Natural killer cell (primary cell): ENCODE measurements at places on chromosomes 7 and 10. TPM values are rescaled to one million over a fixed set of nuclear protein-coding genes. Genes with fewer than 3 reads are reported as not detected.

GRCh38 chr10:132167041-132167674 lies 19.6 kb upstream of the DPYSL4 start:
- no peak for DNase-seq

- DNase-seq: no peak
These were observed 33.2 kb upstream of the PPP1R9A start for GRCh38 chr7:94874036-94874785.

GRCh38 chr7:84712374-84713121 lies 474.3 kb downstream of the SEMA3D start:
- no peak for DNase-seq

DNA sequence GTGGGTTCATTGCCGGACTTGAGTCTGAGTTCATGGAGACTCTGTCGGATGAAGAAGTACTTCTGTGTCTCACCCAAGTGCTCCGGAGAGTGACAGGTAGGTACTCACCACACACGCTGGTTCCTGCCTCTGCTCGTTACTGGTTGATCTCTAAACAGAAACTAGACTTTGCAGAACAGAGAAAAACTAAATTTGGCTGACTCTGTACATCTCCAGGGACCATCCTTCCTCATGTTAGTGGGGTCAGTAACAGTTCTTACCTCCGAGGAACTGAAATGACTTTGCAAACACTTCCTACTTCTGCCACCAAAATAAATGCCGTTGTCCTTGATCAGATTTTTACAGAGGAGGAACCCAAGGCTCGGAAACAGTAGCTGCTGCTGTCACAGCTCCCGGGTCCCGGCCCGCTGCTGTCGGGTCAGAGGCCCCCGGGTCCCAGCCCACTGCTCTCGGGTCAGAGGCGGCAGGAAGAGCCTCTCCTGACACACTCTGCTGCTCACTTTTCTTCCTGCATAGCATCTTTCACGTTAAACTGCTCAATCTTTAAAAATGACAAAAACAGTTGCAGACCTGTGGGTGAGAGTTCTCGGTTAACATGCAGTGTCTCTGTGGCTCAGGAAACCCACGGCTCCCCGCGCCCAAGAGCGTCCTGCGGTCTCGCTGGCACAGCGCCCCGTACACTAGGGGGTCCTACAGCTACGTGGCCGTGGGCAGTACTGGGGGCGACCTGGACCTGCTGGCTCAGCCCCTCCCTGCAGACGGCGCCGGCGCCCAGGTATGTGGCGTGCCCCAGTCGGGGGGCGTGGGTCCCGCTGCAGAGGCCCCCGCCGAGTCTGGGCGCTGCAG lies 4.8 kb upstream of the MTG1 start:
- DNase-seq: peak; percentile 42

DNA sequence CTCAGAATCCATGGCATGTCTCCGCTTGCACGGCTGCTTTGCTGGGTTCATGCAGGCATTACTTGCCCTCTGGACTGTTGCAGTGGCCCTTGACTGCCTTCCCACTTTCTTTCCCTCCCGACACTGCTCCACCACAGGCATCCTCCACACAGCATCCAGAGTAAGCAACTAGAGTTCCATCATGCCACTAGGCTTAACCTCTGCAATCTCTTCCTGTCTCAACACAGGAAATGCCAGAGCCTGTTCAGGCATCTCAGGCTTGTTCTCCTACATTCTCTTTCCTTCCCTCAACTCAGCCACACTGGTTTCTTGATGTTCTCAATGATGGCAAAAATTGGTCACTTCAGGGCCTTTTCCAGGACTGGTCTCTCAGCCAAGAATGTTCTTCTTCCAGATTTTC lies 284.5 kb upstream of the KLF6 start:
- DNase-seq: no peak

GRCh38 chr7:144397086-144397485 lies 6.4 kb downstream of the NOBOX start:
- no peak for DNase-seq

GRCh38 chr10:53754596-53755250 lies 982.1 kb upstream of the MBL2 start:
- no peak for DNase-seq

- no peak for DNase-seq
These were observed 112.6 kb downstream of the AUTS2 start for GRCh38 chr7:69710768-69711438.

DNA sequence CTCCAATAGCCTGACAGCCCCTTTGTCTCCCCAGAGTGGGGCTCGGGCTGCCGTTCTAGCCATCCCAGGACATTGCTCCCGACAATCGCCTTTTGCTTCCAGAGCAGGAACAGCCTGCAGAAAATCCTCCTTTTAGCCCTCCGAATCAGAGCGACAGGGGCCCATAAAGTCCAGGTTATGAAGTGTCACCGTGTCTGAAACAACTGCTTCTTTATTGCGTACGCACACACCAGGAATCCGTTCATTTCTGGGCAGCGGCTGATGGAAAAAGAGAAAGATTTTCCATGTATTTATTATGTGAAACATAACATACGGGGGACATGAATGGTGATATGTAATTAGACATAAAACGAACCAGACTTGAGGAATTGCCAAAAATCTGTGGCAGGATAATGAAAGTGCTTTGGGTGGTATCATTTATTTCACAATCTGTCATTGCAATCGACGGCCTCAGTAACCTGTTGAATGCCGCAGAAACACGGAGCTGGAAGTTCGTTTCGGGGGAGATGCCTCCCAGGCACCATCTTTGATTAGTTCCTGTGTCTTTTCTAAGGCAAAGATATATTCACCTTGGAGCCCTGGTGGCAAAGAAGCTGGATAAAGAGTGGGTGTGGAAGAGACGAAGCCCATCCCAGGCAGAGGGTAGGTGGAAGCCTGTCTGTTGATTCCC lies 48.1 kb downstream of the FAM241B start:
- no peak for DNase-seq

GRCh38 chr10:59865101-59865500 lies 41.3 kb downstream of the CCDC6 start:
- no peak for DNase-seq

GRCh38 chr10:79387974-79388850 lies 40.9 kb downstream of the PPIF start:
- peak; percentile 9 for DNase-seq

GRCh38 chr10:129814681-129815646 lies 149.1 kb downstream of the EBF3 start:
- no peak for DNase-seq

GRCh38 chr7:69677054-69677852 lies 79.0 kb downstream of the AUTS2 start:
- no peak for DNase-seq

GRCh38 chr10:10126218-10126617 lies 891.5 kb upstream of the CELF2 start:
- DNase-seq: no peak

DNA sequence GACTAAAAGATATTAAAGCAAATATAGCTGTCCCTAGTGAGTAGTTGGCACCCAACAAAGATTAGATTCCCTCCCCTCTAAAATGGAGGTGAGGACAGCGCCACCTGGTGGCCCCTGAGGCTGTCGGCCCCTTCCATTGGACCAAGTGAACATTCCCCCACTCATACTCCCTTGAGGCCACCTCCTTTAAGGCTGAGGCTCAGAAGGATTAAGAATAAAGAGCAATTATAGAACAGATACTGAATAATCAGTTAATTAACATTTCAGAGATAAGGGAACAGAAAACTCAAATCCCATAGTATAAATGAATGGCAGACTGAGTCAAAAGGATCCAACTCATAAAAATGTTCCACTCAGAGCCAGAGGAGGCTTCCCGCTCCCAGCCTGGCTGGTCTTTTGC lies 130.4 kb upstream of the GHITM start:
- peak; percentile 41 for DNase-seq

DNA sequence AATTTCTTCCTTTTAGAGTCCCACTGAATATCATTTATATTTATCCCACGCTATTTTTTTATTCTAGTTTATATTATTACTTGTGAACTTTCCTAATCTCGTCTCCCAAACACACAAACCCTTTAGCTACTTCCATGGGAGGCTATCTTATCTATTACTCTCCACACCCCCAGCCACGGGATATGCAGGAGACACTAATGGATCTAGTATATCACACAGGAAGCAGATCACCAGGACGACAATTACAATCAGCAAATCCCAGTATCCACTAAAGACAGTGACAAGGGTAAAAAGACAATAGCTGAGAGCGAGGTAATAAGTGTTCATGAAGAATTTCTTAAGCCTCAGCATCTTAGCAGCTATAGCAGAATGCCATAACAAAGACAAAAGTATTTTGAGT lies 3.8 kb upstream of the AKR1E2 start:
- no peak for DNase-seq

DNA sequence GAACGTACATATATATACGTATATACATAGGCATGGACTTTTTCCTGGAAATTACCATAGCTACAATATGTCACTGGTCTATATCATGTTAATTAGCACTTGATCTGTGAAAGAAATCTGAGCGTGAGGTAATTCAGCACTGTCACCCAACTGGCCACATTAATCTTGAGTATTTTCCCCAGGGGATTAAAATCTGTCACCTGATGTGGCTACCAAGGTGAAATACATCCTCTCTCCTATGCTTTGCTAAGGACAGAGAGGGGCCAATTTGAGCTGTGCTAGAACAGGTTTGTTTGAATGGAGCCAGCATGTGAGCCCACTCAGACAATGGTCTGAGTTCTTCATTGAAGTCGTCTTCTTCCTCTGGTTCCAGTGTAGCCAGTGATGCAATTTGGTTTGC lies 33.3 kb downstream of the CYCS start:
- no peak for DNase-seq

MET gene
- total RNA-seq: not detected

OR2A5 gene
- not detected for total RNA-seq

HTR7 gene
- not detected for total RNA-seq

STEAP1 gene
- not detected for total RNA-seq

DIP2C gene
- 3.8 TPM for total RNA-seq

STN1 gene
- total RNA-seq: 34.0 TPM

LBX1 gene
- not detected for total RNA-seq

ICA1 gene
- 1.9 TPM for total RNA-seq

FKBP6 gene
- total RNA-seq: not detected
